ENCODE measurements at places on chromosomes 12 and 14.

GRCh38 chr14:67566908-67567307, 33.2 kb downstream of the PIGH start:
- H3K36me3 ChIP-seq: no peaks in the 10 kb centered on the region
- peaks cover 19% of the 10 kb centered on the region for H3K4me1 ChIP-seq
- H3K27me3 ChIP-seq: no peaks in the 10 kb centered on the region
- H3K27ac ChIP-seq: peak overlapping the region; percentile 83
- DNase-seq: peak; percentile 59

DNA sequence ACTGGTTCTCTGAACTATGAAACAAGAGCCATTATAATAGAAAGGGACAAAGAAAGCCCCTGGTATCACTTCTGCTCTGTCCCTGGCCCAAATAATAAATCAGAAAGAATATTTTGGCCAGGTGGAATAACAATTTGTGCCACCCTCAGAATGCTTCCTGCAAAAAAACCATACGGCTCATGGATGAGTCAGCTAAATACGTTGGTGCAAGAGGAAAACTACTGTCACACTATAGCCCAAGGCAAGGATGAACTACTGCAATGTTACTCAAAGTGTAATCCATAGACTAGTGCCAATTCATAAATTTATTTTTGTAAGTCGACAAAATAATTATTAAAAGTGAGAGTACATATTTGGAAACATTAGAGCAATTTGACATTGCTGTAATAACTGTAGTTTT, 68.2 kb downstream of the ANKS1B start:
- H3K4me3 ChIP-seq: no peak overlapping the region
- no peaks in the 10 kb centered on the region for H3K36me3 ChIP-seq
- no peaks in the 10 kb centered on the region for H3K4me1 ChIP-seq
- no peaks in the 10 kb centered on the region for H3K27me3 ChIP-seq

DNA sequence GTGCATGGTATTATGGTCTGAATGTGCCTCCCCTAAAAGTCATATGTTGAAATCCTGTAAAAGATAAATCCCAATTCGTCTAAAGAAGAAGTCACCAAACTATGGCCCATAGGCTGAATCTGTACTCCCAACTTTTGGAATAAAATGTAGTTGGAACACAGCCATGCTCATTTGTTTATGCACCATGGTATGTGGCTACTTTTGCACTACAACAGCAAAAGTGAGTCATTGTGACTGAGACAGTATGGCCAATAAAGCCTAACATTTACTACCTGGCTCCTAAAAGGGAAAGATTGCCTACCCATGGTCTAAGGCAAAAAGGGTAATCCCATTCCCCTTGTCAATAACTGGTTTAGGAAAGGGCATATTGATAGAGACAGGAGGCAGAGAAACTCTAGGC, 101.8 kb downstream of the LRIG3 start:
- no peaks in the 10 kb centered on the region for H3K27me3 ChIP-seq
- H3K4me1 ChIP-seq: no peaks in the 10 kb centered on the region
- DNase-seq: no peak
- no peak overlapping the region for H3K27ac ChIP-seq
- H3K4me3 ChIP-seq: no peak overlapping the region
- H3K36me3 ChIP-seq: no peaks in the 10 kb centered on the region

DNA sequence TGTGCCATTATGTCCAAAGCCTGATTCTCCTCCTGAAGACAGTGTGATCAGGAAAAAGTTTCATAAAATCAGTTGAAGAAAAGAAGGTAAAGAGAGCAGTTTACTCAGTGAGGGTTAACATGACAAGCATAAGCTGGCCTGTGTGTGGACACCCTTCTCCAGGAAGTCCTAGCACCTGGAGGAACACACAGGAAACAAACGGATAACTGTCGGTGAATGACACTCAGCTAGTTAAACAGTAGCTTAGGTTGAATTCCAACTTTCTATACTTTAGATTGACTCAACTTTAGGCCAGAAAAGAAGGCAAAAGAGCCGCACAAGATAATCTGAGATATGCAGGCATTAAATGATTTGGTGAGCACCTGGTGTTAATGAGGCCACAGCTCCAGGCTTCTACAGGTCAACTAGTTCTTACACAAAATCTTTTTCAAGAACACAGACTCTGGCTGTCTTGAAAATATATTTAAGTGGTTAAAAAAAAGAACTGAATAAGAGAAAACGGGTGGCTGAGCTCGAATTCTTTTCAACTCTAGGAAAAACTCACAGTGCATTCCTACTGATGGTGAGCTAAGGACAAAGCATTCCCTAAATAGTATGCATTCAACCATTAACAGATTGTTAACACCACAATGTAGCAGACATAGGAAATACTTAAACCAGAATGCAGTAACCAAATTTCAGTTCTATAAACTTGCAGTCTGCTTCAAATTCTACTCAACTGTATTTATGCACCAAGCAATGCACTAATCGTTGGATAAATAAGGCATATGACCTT, 56.9 kb upstream of the TSPAN8 start:
- no peaks in the 10 kb centered on the region for H3K27me3 ChIP-seq
- peaks cover 23% of the 10 kb centered on the region for H3K4me1 ChIP-seq
- no peak overlapping the region for H3K4me3 ChIP-seq
- peak; percentile 54 for DNase-seq
- H3K27ac ChIP-seq: peak overlapping the region; percentile 66

- H3K27ac ChIP-seq: no peak overlapping the region
- DNase-seq: no peak
- no peaks in the 10 kb centered on the region for H3K4me1 ChIP-seq
- no peaks in the 10 kb centered on the region for H3K36me3 ChIP-seq
These were observed 29.1 kb upstream of the CDKL1 start for GRCh38 chr14:50425816-50426215.

Data from hepatocyte (in vitro differentiated cells).